Right kidney (tissue), 9 donors: ENCODE measurements at places on chromosomes 5 and 9.

DNA sequence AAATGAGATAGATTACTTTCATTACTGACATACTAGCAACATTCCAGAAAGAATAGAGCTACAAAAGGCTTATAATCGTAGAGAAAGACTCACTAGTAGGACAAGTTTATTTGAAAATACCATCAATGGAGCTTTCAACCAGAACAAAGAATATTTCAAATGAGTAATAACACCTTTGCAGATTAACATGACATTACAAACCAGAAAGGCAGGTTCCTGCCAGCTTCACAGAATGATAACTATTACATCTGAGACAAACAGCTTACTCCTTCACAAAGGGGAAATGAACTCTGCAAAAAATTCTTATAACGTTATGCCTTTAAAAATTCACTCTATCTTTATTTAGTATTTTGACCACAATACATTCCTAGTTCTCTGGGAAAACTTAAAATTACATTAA lies 103.1 kb downstream of the EPB41L4A start:
- no peak for DNase-seq

DNA sequence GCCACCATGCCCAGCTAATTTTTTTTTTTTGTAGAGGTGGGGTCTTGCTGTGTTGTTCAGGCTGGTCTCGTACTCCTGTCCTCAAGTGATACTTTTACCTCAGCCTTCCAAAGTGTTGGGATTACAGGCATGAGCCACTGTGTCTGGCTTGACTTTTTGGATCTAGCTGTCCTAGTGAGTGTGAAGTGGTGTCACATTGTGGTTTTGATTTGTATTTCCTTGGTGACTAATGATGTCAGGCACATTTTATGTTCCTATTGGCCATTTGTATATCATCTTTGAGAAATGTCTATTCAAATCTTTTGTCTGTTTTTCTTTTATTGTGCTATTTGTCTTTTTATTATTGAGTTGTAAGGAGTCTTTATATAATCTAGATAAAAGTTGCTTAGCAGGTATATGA lies 53.5 kb upstream of the MCCC2 start:
- DNase-seq, result no peak

- no peak for DNase-seq
These were observed 321.4 kb downstream of the NPR3 start for GRCh38 chr5:33032271-33033070.

GRCh38 chr5:76194340-76194739 lies 111.2 kb downstream of the SV2C start:
- DNase-seq, result no peak

DNA sequence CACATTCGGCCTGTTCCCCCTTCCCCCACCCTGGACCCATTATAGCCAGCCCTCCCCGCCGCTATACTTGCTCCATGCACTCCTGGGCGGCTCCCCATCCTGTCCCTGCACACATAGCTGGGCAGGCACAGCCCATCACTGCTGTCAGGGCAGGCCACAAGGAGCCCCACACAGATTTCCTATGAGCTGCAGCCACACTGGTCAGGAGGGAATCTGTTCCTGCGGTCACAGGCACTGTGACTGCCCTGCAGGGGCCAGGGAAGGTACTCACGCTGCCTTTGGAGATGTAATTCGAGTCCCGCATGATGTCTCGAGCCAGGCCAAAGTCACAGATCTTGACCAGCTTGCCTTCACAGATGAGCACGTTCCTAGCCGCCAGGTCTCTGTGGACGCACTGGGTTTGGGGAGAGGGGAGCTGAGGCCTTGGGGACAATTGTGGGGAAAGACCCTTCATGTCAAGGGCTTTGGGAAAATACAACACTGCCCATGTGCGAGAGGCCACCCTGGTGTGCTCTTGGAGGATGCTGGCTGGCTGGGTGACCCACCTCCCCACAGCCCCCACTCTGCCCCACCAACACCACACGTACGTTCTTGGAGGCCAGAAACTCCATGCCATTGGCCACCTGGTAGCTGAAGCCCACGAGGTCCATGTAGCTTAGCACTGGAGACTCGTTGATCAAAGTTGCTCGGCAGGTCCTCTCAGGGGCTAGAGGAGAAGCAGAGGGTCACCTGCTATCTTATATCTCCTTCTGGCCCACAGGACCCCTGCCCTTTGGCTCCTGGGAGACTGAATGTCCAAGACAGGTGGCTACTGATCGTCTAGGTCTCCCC lies 34.5 kb upstream of the CSF1R start:
- DNase-seq, result no peak

- DNase-seq, result no peak
These were observed 152.2 kb upstream of the HMHB1 start for GRCh38 chr5:143659599-143660238.

- DNase-seq, result no peak
These were observed 3.8 kb downstream of the LHX3 start for GRCh38 chr9:136201174-136201573.

GRCh38 chr5:72387985-72388384 lies 67.8 kb downstream of the PTCD2 start:
- no peak for DNase-seq

DNA sequence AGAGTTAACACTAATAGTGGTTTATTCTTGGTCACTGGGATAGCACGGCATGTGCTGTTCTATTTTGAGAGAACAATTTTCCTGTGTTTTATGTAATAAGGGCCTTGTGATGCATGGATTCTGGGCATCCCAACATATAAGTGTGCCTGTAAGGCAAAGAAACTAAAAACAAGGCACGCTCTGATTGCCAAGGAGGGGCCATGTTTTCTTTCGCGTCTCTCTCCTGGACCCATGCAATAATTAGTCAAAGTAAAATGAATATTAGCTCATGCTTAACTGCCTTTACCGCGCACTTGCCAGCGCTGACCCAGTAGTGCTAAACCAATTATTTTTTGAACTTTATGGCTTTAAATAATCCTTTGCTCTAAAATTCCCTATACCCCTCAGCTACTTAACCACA lies 140.9 kb downstream of the PSAT1 start:
- no peak for DNase-seq

GRCh38 chr9:13979941-13980318 lies 334.0 kb downstream of the NFIB start:
- no peak for DNase-seq

GRCh38 chr9:35605351-35606137 lies 482 bp downstream of the TESK1 start:
- peak; percentile 50 for DNase-seq

GRCh38 chr9:128540634-128541360 lies 11.6 kb upstream of the SPTAN1 start:
- no peak for DNase-seq

DNA sequence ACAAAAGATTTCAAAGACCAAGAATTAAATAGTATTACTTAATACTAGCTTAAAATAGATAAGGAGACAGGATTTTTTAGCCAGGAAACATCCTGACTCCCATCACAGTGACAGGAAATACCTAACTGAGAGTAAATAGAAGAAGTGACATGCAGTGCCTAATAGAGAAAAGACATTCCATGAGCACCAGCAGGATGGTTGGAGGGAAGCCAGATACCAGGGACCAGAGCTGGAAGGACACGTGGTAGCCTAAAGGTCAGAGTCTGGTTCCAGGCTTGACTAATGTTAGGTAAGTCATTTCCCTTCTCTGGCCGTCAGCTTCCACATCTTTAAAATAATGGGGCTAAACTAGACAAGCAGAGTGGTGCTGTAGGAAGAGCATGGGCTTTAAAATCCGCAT lies 41.6 kb downstream of the CDK5RAP2 start:
- no peak for DNase-seq

DNA sequence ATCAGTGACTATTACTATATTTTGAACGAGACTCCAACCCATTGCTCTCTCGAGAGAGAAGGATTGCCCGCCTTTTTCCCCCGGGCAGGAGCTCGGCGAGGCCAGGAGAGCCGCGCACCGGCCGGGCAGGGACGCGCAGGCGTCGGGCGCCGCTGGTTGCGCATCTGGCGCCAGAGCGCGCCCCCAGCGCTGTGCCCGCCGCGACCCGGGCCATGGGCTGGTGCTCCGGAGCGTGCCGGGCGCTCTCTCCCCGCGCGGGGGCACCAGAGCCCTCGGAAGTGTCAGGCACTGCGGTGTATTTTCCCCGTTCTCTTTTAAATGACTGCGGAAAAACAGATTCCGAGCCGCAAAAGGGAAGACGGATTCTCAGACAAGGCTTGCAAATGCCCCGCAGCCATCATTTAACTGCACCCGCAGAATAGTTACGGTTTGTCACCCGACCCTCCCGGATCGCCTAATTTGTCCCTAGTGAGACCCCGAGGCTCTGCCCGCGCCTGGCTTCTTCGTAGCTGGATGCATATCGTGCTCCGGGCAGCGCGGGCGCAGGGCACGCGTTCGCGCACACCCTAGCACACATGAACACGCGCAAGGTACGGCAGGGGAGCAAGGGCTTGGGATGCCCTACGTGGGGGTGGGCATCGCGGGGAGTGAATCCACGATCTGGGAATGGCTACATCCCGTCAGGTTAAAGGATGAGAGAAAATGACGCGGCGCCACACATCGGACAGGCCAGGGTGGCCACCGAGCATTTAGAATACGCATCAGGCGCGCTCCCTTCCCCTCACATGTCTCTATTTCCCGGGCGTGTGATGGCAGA lies 1.1 kb upstream of the NTRK2 start:
- peak; percentile 93 for DNase-seq

DNA sequence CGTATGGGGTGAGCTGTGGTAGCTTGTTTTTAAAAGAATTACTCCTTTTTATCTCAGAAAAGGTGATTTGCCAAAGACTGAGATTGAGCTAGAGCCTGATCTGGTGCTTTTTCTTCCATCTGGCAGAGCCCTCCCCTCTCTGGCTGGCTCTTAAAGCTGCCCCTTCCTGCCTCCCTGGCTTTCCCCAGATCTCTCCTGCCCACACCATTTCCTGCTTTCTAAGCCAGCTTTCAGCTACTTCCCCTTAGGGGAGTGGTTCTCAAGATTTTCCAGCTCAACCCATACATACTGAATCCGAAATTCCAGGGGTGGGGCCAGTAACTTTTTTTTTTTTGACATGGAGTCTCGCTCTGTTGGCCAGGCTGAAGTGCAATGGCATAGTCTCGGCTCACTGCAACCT lies 4.8 kb upstream of the ACOT12 start:
- no peak for DNase-seq

DNA sequence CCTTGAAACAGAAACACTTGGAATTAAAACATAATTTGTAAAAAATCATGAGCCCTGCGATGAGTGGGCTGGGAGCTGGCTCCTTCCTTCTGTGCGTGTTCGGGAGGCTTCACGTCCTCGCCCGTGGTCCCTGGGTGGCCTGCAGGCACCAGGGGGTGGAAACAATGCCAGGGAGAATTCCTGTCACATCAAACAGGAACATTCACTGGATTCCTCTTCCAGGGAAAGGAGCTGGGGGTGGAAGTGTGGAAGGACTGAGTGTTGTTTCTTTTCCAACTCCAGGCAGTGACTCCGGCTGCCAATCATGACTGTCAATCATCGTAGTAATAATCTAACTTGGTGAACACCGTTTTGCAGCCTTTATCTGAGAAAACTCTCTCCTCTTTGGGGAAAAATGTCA lies 10.3 kb downstream of the TOR1A start:
- DNase-seq, result no peak

GRCh38 chr5:180291234-180291940 lies 496 bp downstream of the MAPK9 start:
- DNase-seq, result peak; percentile 63

DNA sequence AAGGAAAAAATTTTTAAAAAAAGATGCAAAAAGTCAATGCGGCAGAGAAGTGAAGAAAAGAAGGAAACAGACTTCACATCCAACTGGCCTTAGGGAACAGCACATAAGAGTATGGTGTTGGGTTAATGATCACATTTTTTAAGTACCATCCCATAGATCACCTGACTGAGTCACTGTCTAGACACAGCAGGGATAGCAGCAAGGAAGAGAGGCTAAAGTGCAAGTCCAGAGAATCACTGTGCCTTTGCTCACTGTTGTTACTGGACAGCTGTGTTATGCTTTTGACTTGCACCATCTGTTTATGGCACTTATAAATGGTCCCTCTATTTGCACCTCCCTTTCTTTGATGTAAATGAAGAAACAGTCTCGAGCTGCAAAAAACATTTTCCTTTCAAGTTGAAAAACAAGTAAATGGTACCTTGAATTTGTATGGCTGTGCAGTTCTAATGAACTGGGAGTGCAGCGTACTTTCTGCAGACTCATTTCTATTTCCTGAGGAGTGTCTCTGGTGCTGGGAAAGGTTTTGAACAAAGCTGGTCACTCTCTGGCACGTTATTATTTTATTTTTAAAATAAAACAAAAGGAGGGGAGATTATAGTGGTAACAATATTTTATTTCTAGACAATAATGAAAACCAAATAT lies 84.2 kb downstream of the TRPM6 start:
- DNase-seq, result no peak

DNA sequence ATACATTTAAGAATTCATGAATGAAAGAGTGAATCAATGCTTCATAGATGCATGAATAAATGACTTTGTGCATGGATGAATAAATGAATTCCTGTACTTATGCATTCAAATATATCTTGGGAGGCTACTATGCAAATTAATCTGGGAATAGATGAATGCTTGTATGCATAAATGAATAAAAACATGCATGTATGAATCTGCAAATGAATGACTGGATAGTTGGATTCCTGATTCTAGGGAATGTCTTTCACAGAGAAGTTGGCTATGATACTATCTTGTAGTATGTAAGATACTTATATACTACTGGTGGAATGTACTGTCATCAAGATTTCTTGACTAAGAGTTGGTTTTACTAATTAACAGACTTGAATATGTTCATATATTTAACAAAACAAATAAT lies 75.3 kb upstream of the ASTN2 start:
- no peak for DNase-seq

GRCh38 chr5:130462516-130462915 lies 558.3 kb downstream of the CHSY3 start:
- no peak for DNase-seq

DNA sequence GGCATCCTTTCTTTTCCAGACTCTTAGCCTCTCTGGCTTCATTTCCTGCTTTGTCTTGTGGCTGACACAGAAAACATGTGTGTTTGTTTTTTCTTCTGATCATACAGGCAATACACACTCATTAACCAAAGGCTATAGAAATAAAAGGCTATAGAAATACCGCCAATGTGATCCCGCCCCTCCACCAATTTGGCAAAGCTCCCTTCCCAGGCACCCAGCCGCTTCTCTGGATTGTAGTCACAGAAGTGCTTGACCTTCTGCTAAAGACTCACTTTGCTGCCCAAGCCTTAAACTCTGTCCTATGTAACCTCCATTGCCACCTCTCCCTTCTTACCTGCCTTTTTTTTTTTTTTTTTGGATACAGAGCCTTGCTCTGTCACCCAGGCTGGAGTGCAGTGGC lies 5.3 kb downstream of the TXNDC15 start:
- no peak for DNase-seq

DNA sequence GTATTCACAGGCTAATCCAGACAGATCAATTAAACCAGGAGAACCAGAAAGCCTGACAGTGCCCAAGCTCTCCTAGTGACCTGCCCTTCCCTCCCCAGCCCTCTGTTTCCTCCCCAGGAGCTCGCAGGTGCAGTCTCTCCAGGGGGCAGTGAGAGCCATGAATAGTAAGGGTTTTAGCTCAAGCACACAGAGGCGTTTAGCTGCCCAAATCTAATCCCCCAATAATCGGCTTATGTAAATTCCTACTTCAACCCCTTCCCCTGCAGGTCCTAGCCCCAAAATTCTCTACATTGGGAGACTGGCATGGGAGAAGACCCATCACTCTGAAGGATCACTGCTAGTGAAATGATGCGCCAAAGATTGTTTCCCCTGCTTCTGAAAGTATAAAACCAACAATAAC lies 10.5 kb upstream of the TAL2 start:
- DNase-seq, result no peak
